Activated T-helper 2 cell treated with anti-CD3 and anti-CD28 coated beads, Interferon-gamma antibody, Interleukin-2, Interleukin-4, amounts not matched to agents 10 μg/mL and 5 μg/mL and 100 μg/mL, durations not matched to agents 14 hours and 24 hours and 36 hours (primary cell): ENCODE measurements at places on chromosomes 16 and 17.
A peak's percentile ranks its signal among the peaks of the same experiment; 100 is the strongest.

- no peak for DNase-seq
Measured at GRCh38 chr17:4503283-4504025, 4.8 kb downstream of the SPNS2 start.

GRCh38 chr16:56783344-56783743 lies 53.4 kb downstream of the NUP93 start:
- no peak for DNase-seq

DNA sequence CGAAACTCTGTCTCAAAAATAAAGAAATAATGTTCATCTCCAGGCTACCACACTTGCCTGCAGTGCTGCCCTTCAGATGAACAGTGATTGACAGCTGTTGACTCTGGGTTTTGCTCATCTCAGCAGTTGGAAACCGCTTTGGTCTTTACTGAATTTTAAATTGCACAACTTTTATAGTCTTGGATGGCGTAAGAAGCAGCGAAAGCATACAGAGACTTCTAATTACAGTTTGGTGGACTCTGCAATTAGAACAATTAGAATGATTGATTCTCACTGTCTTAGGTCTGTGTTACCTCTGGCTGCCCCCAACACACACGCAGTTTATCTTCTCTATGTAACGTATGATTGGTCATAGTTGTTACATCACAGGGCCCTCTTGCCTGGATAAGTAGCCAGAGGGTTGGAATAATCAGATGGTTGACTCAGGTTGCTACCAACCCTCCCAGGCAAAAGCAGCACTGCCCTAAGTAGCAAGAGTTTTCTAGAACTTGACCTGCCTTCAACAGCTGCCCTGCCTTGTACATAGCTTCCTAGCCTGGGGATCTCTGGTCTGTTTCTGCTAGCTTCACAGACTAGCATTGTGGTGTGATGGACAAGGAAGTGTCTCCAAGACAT lies 1.9 kb upstream of the NAT9 start:
- DNase-seq: no peak

GRCh38 chr16:12518241-12519175 lies 285.2 kb downstream of the CPPED1 start:
- DNase-seq: no peak

GRCh38 chr16:22161999-22162655 lies at the start of gene SDR42E2:
Gene SDR42E2 (plus strand): TSS chr16:22162506. CDS start chr16:22165583, 3,077 bp downstream.
- no peak for DNase-seq

GRCh38 chr16:81366316-81366932 lies 51.7 kb downstream of the GAN start:
- DNase-seq: no peak

DNA sequence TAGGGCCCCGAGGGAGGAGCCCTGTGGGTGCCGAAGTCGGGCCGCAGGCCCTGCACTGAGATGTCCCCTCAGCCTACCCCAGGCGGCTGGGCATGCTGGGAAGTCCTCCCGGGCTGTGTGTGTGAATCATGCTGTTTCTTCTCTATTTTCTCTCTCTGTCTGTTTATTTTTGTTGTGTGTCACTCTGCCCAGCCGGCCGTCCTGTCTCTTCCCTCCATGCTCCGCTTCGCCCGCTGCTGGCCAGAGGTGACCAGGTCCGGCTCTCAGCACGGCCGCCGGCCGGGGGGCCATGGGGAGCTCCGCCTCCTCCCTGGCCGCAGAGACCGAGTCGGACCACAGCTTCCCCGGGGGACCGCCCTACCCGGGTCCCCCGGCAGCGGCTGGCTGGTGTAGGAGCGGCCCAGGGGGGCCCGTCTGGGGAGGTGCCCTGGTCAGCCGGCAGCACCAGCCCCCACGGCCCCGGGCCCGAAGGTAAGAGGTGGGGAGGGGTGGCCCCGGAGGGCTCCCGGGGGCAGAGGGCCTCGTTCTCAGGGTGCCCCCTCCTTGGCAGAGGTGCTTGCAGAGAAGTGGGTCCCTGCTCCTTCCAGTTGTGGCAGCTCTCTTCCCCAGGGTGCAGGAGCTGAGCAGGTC lies 12.5 kb downstream of the CAPN15 start:
- DNase-seq: no peak

- no peak for DNase-seq
Measured at GRCh38 chr16:83831456-83831987, 23.7 kb downstream of the HSBP1 start.

GRCh38 chr17:60039847-60040442 lies 38.8 kb downstream of the HEATR6 start:
- DNase-seq: no peak

DNA sequence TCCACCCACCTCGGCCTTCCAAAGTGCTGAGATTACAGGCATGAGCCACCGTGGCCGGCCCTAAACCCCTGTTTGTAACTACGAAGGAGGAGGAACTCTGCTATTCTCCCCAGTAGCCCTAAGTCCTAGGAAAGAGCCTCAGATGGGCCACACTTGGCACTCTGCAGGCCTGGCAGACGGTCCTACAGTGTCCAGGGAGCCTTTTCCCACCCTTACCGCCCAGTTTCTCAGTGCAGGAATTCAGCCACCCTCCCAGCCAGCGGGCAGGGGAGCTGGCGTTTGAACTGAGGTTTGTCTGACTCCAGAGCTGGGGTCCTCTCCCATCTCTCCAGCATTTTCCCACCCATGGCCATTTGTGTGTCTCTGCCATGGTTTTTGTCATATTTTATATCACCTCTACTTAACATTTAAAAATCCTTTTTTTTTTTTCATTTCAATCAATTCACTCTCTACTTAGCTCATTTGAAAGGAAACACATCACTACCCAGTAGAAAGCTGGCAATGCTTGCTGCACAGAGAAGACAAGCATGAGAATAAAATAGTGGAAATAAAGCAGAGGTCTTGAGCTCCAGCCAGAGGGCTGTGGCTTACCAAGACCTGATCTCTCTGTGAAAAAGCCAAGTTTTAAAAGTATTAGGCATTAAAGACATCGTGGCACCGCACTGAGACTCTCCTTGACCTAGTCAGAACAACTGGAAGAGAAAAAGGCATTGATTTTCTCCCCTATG lies 34.9 kb downstream of the BCO1 start:
- DNase-seq: no peak

DNA sequence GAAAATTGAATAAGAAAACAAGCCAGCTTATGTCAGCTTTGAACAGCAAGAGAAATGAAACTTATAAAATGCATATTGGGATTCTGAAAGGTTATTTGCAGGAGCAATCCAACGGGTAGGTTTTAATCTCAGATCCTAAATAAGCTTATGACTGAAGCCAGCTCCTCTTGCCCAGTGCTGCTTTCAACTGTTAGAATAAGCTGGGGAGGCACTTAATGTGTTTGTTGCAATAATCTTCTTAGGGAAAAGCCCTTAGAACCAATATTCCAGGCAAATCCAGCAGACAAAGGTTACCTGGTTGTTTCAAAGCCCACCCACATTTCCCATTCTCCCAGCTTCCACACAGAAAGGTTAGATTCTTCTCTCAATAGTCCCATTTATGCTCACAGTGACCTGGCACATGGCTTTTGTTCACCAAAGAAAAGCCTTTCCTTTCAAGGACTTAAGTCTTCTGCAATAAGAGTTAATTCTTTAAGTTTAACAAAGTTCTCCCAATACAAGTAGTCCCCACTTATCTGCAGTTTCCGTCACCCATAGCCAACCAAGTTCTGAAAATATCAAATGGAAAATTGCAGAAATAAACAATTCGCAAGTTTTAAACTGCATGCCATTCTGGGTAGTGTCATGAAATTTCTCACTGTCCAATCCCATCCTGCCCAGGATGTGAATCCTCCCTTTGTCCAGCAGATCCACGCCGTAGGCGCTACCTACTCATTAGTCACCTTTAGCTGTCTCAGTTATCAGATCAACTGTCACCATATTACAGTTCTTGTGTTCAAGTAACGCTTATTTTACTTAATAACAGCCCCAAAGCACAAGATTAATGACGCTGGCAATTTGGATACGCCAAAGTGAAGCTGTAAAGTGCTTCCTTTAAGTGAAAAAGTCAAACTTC lies 5.9 kb downstream of the TEX2 start:
- DNase-seq: no peak

- peak; percentile 80 for DNase-seq
Measured at GRCh38 chr16:81035398-81035974, at the start of gene ATMIN. Gene ATMIN (plus strand): TSS chr16:81035842. CDS start chr16:81035871, 29 bp downstream.

GRCh38 chr16:67233596-67233995 lies 6.7 kb downstream of the TMEM208 start:
- no peak for DNase-seq

DNA sequence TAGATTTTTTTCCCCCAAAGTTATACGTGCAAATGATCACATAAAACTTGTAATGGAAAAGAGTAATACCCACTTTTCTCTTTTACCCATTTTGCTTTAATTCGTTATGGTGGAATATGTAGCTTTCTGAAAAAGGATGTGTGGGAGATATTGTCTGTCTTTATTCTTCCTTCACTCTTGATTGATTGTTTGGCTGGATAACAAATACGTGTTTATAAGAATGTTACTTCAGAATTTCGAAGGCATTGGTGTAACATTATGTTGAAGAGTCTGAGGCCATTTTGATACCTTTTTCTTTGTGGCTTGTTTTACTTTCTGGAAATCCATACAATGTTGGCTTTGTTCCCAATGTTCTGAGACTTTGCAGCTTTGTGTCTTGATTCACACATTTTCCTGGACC lies 71.4 kb downstream of the BCAS3 start:
- no peak for DNase-seq

- DNase-seq: peak; percentile 99
Measured at GRCh38 chr16:30698139-30698815, 694 bp upstream of the SRCAP start.

DNA sequence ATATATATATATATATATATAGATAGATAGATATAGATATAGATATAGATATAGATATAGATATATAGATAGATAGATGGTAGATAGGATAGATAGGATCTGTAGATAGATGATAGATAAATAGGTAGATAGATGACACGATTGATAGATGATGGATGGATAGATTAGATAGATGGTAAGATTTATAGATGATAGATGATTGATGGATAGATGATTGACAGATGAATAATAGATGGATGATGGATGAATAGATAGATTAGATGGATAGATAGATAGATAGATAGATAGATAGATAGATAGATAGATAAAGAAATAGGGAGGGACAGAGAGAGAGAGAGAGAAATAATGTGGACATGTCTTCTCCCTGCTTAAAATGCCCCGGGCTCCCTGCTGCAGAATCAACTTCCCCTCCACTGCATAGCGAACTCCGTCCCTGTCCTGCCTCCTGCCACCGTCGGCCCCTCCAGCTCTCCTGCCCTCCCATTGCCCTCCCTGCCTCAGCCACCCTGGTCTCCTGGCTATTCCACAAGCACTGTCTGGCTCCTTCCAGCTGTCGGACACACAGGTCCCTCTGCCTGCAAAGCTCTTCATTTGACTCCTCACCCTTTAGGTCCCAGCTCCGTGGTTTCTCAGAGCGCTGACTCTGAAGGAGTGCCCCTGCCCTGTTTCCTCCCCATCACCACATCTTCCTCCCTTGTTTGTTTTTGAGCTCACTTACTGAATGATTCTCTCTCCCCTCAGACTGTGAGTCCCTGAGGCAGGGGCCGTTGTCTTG lies 254.0 kb downstream of the KATNIP start:
- DNase-seq: no peak

- no peak for DNase-seq
Measured at GRCh38 chr17:13957636-13958035, 111.7 kb upstream of the COX10 start.

GRCh38 chr17:79690988-79691836 lies 39.5 kb upstream of the ENPP7 start:
- no peak for DNase-seq

DNA sequence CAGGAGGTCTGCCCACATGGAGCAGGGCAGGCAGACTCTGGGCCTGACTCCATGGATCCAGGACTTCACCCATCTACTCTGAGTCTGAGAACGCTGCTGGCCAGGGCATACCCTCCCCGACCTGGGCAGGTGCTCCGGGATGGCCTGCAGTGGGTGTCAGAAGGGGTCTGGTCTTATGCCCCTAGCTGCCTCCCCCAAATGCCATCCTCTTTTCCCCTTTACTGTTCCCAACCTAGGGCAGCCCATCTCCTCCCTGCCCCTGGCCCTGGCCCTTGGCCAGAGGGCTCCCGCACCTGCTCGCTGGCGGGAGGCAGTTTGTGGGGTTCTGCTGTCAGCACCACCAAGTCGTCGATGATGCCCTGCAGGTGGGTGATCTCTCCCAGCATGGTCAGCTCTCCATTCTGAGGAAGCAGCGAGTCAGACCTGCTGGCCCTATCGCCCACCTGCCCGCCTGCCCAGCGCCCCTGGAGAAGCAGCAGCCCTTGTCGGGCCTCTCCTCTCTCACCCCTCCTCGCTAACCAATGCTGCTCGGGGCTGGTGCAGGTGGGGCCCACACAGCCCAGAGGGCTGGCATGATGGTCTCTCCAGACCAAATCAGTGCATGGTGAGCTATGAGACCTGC lies 8.2 kb downstream of the MTSS2 start:
- no peak for DNase-seq

DNA sequence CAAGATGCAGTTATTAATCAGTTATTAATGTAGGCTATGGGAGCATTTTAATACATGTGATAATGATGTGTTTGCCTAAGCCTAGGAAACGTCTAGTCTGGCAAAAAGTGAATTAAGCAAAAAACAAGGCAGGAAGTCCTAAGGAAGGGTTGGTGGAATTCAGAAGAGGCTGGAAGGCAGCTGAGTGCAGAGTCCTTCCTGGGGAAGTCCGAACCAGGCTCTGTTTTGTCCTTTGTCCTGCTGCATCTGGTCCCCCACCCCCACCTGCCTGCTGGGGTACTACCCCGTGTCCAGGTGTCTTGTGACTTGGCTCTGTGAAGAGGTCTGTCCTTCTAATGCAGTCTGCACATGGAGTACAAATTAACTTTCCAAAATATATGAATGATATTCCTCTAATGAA lies 1.5 kb upstream of the MYH10 start:
- no peak for DNase-seq

DNA sequence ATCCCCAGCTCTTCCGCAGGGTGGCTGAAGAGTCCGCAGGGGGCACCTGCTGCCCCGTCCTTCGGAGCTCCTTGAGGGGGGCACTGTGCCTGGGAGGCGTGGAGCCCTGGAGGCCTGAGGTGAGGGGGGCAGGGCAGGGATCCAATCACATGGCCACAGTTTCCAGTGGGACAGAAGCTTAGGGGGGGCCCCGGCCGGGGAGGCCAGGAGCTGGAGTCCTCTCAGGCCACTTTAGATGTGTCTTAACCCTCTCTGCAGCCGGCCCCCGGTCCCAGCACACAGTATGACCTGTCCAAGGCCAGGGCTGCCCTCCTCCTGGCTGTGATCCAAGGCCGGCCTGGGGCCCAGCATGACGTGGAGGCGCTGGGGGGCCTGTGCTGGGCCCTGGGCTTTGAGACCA lies 10.8 kb downstream of the ZNF213 start:
- DNase-seq: no peak
